ENCODE measurements at places on chromosomes 12 and 14.

- DNase-seq = no peak
Observed at GRCh38 chr14:61476754-61477410, 155.5 kb downstream of the PRKCH start.

DNA sequence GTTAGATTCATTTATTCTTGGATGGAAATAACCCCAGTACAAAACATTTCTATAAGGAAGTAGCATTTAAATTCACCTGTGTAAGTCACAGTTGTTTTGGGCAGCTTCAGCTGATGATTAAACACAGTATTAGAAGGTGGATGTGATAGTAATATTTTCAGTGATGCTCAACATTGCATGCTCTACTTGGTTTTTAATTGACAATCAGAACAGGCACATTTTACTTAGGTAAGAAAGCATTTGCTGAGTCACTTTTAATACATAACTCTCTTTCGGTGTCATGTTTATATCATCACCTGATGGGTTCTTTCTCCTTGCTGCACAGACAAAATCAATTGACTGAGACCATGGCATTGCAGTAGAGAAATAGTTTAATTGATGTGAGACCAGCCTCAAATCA lies 80.7 kb downstream of the CMAS start:
- no peak for DNase-seq

DNA sequence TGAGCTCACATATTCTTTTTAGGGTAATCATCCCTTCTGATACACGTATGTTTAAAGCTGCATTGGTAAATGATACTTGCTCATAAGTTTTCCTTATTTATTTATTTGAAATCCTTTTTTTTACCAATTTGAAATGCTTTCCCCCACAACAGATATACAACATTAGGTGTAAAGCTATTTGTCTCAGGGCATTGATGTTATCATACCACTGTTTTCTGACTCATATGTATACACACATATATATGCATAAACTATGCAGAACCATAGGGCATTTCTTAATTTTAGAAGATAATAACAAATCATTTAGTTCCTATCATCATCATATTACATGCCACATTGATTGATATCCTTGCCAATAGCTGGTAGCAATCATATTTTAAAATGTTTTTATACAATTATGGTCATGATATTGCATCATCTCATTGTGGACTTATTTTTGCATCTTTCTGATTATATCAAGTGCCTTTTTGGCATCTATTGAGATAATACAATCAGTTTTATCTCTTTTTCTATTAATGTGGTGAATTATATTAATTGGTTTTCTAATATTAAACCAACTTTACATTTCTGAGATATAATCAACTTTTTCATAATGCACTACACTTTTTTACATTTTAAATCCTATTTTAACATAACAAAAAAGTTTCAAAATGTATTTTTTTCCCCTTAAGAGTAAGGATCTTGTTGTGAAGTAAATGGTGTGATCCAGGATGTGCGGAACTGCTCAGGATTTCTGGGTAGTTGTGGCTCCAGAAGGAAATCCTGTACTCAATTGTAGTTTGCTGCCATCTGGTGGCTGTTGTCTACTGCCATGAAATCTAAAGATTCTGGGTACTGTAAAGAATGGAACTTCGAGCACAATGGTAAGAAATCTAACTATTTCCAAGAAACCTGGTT lies 16.7 kb downstream of the OR9K2 start:
- DNase-seq = peak; percentile 7

DNA sequence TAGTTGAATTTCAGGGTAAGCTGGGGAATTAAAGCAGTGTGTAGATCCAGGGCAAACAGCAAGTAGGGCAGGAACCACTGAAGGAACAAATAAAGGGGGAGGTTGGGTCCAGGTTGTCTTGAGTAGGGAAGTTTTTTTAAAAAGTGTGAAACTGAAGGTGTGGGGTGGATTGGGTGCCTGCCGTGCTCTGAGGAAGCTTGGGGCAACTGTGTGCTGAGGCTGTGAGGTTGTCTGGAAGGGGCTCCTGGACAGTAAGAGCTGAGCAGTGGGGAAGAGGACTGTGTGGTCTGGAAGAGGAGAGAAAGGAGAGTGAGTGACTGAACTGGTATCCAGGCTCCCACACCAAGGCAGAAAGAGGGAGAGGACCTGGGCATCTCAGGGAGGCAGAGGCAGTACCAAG lies 10.9 kb upstream of the GPR162 start:
- DNase-seq = no peak

DNA sequence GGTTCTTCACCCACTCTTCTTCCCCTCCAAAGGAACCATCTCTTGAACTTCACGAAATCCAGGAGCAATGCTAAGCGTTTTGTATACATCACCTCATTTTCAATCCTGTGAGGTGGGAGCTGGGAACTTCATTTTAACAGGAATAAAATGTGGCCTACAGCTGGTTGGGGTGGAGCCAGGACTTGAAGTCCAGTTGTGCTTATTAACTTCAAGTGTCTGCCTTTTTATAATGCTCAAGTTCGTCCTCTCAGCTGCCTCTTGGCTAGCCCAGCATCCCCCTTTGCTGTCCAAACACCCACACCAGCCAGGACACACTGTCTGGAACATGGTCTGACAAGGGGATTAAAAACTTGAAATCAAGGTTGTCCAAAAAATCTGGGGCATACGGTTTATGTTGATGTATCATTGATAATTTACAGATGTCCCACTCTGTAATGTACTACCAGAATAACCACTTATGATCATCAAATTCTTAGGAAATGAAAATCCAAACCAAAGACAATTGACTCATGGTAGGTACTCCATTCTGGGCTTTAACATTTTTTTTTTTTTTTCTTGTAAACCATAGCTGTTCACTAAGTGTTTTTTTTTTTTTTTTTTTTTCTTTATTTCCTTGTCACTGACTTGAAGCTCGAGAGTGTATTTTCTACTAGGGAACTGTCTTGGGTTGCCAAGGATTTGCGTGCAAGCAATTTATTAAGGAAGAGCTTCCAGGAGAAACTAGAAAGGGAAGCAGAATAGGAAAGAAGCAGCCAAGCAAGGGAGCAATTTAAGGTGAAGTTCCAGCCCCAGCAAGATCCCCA lies 252.3 kb downstream of the EFCAB11 start:
- DNase-seq = no peak

DNA sequence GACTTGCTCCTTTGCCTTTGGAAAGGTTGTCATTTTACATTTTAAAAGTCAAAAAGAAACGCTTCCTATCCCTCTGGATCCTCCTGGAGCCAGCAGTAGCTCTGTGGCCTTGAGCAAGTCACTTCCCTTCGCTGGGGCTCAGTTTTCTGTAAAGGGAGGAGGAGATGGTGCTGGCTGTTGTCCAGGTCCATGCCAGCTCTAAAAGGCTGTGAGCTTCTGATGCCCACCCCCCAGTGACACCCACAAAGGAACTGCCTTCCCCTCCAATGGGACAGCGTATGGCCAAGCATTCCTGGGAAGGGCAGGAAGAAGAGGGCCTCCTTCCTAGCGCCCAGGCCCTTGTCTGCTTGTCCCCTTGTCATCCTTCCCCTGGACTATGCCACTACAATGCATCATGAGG lies 81.5 kb downstream of the NTF3 start:
- DNase-seq = no peak

DNA sequence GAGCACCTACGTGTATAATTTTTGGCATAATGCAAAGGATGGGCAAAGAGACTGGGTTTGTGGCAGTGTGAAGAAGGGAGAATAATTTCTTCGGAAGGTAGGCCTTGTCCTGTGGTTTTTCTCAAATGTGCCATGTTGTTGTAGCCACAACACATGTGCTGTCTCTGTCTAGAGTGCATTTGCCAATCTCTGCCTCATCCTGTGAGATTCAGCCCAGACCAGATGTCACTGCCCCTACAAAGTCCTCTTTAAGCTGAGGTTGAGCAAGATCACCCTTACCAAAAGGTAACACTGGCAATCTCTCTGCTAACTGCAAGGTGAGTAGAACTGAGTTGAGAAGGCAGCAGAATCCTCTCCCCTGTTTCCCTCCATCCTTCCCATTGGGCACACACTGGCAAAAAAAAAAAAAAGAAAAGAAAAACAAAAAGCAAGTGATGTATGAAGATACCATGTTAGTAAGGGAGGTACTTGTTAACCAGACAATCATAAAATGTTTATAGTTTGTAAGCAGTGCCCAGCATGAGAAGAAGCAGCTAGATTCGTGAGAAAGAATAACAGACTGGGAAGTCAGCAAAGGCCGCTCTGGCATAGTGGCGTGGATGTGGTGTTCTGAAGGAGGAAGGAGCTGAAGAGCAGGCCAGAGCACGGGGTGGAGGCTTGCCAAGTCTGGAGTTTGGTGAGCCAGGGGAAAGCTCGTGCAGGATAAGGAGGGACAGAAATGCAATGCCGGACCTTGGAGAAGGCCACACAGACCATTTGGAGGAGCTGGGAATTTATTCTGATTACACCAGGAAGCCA lies 18.9 kb downstream of the DYRK2 start:
- no peak for DNase-seq

GRCh38 chr12:127133675-127134335 lies 1133.2 kb upstream of the TMEM132C start:
- DNase-seq = no peak

- no peak for DNase-seq
Observed at GRCh38 chr14:51283402-51284085, 43.5 kb downstream of the TMX1 start.

GRCh38 chr14:52998376-52999015 lies 47.6 kb upstream of the FERMT2 start:
- DNase-seq = no peak

DNA sequence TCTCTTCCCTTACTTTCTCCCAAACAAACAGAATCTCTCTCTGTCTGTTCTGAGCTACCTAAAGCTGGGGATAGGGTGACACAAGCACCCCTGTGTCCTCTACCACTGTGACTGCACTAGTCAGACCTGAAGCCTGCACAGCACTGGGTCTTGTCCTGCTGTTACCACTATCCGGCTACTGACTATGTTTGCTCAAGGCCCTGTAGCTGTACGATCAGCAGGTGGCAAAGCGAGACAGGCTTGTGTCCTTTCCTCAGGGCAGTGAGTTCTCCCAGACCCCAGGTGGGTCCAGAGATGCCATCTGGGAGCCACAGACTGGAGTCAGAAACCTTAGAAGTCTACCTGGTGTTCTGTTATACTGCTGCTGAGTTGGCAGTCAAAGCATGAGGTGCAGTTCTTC lies 116.4 kb downstream of the NUBPL start:
- DNase-seq = no peak

DNA sequence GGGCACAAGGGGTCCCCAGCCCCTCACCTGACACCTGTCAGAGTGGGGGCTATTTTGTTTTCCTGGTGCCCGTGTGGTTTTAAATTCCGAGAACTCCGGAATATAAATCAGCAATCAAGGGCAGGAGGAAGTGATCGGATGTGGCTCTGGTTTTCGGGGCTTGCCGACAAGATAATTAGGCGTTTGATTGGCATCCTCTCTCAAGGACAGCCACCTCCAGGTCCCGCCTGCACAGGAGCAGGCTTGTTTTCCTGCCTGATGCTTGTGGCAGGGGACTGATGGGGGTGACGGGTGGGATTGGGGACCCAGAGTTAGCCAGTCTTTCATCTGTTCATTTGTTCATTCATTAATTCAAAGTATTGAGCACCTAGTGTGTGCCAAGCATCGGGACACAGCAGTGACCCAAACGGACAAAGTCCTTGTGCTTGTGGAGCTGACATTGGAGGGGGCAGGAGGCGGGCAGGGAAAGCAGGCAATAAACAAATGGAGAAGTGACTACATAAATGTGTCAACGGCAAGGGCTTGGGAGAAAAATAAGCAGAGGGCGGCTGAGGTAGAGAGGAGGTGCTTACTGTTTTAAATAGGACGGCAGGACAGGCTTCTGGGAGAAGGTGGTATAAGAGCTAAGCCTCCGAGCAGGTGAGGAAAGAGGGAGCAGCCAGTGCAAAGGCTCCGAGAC lies 166.5 kb downstream of the PHETA1 start:
- no peak for DNase-seq

DNA sequence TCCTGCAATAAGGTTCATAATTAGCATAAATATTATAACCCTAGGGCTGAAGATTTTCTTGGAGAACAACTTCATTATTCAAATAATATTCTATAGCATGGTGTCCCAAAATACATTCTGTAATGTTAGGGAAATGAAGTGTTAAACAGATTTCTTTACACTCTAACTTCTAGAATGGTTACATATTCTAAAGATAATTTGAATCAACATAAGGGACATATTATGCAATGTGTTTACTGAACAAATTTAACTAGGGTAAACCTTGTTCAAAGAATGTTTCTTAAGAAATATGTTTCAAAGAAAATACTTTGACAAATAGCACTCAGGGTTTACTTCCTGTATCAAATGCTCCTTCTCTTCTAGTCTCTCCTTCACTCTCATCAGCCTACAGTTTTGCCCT lies 281.6 kb downstream of the SLC6A15 start:
- no peak for DNase-seq

- DNase-seq = no peak
Observed at GRCh38 chr12:24822121-24822899, 126.6 kb downstream of the BCAT1 start.

DNA sequence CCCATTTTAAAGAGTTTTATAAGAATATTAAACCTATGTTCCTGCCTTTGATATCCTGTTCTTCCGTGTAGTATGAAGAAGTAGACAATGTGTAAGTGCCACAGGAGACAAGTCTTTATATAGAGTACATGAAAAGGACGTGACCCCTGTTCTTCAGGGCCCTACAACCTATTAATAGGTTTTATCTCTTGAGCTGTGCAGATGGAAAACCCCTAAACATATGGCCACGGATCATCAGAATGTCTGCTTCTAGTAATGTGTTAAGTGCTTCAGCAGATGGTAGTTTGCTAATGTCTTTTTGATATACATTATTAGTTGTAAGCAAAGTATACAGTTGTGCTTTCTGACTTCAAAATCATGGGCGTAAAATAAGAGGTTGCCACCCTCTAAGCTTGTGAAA lies 228.5 kb downstream of the PTPRO start:
- DNase-seq = no peak

Measured in NK-92 treated with Interleukin-12 subunit alpha and Interleukin-12 subunit beta, amount 100 ng/mL, for 24 hours (cell line).